ENCODE measurements at places on chromosomes 7 and 10.

DNA sequence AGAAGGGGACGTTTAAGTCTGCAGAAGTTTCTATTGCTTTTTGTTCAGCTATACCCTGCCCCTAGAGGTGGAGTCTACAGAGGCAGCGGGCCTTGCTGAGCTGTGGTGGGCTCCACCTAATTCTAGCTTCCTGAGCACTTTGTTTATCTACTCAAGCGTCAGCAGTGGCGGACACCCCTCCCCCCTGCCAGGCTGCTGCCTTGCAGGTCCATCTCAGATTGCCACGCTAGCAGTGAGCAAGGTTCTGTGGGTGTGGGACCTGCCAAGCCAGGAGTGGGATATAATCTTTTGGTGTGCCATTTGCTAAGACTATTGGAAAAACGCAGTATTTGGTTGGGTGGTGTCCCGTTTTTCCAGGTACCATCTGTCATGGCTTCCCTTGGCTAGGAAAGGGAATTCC is 147.3 kb upstream of the PRPS1L1 start:
- H3K27ac ChIP-seq = no peak overlapping the region
- DNase-seq = no peak
- no peaks in the 10 kb centered on the region for H3K27me3 ChIP-seq
- H3K36me3 ChIP-seq = no peaks in the 10 kb centered on the region

DNA sequence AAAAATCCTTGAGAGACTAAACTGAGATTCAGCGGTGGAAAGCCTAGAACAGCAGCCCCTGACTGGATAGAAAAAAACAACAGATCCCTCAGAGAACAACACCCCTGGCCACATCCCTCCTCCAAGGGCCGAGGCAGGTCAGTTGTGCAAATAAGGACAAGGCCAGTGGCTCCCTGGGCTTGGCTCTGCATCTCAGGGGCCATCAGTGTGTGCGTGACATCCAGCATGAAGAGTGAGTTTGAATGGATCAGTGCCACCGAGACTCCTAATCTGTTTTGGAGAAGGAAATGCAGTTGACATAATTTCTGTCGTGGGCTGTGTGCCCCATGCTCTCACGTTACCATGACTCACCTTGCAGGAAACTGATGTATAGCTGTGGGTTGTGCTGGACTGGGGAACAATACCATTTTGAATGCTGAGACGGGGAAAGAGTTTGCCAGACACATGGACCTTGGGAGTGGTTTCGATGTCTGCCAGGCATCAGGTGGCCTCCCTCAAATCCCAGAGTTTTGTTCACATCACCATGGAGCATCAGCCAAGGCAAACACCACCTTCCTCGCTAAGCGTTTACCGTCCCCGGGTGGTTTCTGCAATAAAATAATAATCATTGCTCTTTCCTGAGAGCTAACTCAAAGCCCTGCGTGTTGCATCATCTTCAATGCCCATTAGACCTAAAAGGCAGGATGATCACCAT is 153.2 kb upstream of the FZD8 start:
- H3K4me1 ChIP-seq = no peaks in the 10 kb centered on the region
- H3K36me3 ChIP-seq = no peaks in the 10 kb centered on the region
- H3K27ac ChIP-seq = no peak overlapping the region
- DNase-seq = no peak

- H3K27me3 ChIP-seq = no peaks in the 10 kb centered on the region
- no peaks in the 10 kb centered on the region for H3K4me1 ChIP-seq
- no peaks in the 10 kb centered on the region for H3K36me3 ChIP-seq
- H3K27ac ChIP-seq = no peak overlapping the region
- no peak overlapping the region for H3K4me3 ChIP-seq
- DNase-seq = no peak
These were observed 176.8 kb downstream of the PRKG1 start for GRCh38 chr10:51251110-51251509.

GRCh38 chr7:27064159-27064558 is 31.6 kb downstream of the HOXA1 start:
- H3K4me1 ChIP-seq = no peaks in the 10 kb centered on the region
- no peaks in the 10 kb centered on the region for H3K36me3 ChIP-seq
- no peak overlapping the region for H3K4me3 ChIP-seq
- no peaks in the 10 kb centered on the region for H3K27me3 ChIP-seq
- DNase-seq = no peak
- no peak overlapping the region for H3K27ac ChIP-seq

GRCh38 chr10:113063043-113063967 is 113.3 kb downstream of the TCF7L2 start:
- H3K36me3 ChIP-seq = no peaks in the 10 kb centered on the region
- peaks cover 58% of the 10 kb centered on the region for H3K4me1 ChIP-seq
- H3K27ac ChIP-seq = no peak overlapping the region
- no peak overlapping the region for H3K4me3 ChIP-seq

GRCh38 chr7:76108540-76109233 is 60.8 kb downstream of the MDH2 start:
- no peaks in the 10 kb centered on the region for H3K27me3 ChIP-seq
- DNase-seq = no peak
- H3K36me3 ChIP-seq = no peaks in the 10 kb centered on the region
- H3K4me3 ChIP-seq = no peak overlapping the region

GRCh38 chr10:100374200-100374655 is 27.2 kb downstream of the SCD start:
- H3K27ac ChIP-seq = peak overlapping the region; percentile 96
- no peaks in the 10 kb centered on the region for H3K27me3 ChIP-seq
- DNase-seq = no peak
- peak overlapping the region; percentile 59 for H3K4me3 ChIP-seq

GRCh38 chr7:103710247-103710646 is 264.2 kb upstream of the SLC26A5 start:
- no peak overlapping the region for H3K4me3 ChIP-seq
- no peaks in the 10 kb centered on the region for H3K27me3 ChIP-seq
- H3K27ac ChIP-seq = no peak overlapping the region
- no peaks in the 10 kb centered on the region for H3K36me3 ChIP-seq

- H3K4me3 ChIP-seq = no peak overlapping the region
- no peak overlapping the region for H3K27ac ChIP-seq
- H3K27me3 ChIP-seq = peaks cover 70% of the 10 kb centered on the region
- no peak for DNase-seq
These were observed 811 bp downstream of the SLIT1 start for GRCh38 chr10:97184971-97185325.

DNA sequence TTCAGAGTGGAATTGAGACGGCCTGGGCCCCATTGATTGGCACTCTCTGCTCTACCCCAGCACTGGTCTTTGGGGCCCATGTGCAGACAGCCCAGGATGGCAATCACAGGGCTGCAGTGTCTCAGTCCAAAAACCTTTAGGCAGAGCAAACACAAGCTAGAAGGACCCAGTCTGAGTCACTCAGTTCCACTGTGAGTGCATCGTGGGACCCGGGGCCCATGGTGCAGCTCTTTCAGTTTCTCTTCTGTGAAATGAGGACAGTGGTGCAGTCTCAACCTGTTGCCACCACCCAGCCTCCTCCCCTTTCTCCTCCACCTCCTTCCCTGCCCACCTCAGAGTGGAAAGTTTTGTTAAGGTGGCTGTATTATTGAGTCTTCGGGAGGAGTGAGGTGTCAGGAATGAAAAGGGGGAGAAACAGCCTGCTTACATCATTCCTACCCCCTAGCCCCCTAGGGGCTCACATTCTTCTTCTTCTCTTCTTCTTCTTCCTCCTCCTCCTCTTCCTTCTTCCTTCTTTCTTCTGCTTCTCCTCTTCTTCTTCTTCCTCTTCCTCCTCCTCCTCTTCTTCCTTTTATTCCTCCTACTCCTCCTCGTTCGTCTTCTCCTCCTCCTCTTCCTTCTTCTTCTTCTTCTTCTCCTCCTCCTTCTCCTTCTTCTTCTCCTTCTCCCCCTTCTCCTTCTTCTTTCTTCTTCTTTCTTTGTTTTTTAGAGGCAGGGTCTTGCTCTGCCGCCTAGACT is 19.5 kb upstream of the CARD11 start:
- H3K36me3 ChIP-seq = no peaks in the 10 kb centered on the region
- H3K4me3 ChIP-seq = no peak overlapping the region
- H3K4me1 ChIP-seq = no peaks in the 10 kb centered on the region
- H3K27me3 ChIP-seq = peaks cover 22% of the 10 kb centered on the region

DNA sequence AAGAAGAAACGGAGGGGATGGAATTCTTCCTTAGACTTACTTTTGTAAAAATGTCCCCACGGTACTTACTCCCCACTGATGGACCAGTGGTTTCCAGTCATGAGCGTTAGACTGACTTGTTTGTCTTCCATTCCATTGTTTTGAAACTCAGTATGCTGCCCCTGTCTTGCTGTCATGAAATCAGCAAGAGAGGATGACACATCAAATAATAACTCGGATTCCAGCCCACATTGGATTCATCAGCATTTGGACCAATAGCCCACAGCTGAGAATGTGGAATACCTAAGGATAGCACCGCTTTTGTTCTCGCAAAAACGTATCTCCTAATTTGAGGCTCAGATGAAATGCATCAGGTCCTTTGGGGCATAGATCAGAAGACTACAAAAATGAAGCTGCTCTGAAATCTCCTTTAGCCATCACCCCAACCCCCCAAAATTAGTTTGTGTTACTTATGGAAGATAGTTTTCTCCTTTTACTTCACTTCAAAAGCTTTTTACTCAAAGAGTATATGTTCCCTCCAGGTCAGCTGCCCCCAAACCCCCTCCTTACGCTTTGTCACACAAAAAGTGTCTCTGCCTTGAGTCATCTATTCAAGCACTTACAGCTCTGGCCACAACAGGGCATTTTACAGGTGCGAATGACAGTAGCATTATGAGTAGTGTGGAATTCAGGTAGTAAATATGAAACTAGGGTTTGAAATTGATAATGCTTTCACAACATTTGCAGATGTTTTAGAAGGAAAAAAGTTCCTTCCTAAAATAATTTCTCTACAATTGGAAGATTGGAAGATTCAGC is 158.7 kb upstream of the LANCL2 start:
- H3K4me3 ChIP-seq = no peak overlapping the region
- no peaks in the 10 kb centered on the region for H3K4me1 ChIP-seq
- H3K27ac ChIP-seq = no peak overlapping the region
- H3K27me3 ChIP-seq = no peaks in the 10 kb centered on the region
- no peak for DNase-seq
- H3K36me3 ChIP-seq = peaks cover 80% of the 10 kb centered on the region

All from suprapubic skin (tissue), 4 donors.